ENCODE measurements at places on chromosomes 7 and 10.

DNA sequence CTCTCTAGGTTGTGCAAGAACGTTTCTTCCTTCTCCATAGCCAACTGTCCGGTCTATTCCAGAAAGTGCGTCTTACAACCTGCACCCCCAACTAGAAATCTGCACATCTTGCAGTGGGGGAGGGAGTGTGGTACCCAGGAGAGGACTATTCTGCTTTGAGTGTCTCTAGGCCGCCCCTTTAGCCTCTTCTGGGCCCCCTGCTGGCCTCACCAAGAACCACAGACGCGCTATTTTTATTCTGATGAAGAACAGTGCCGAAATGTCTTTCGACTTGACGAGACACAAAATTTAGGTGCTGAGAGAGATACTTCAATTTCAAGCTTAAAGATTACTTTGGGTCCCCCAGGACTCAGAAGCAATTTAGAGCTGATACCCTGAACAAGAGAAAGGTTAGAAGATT lies 1.0 kb downstream of the CNPY1 start:
- no peak for DNase-seq

GRCh38 chr7:123823898-123824753 lies 20.8 kb upstream of the HYAL4 start:
- no peak for DNase-seq

- DNase-seq = no peak
These were observed 35.5 kb downstream of the SCD start for GRCh38 chr10:100382553-100382952.

GRCh38 chr7:122686360-122686878 lies 12.5 kb downstream of the RNF133 start:
- no peak for DNase-seq

DNA sequence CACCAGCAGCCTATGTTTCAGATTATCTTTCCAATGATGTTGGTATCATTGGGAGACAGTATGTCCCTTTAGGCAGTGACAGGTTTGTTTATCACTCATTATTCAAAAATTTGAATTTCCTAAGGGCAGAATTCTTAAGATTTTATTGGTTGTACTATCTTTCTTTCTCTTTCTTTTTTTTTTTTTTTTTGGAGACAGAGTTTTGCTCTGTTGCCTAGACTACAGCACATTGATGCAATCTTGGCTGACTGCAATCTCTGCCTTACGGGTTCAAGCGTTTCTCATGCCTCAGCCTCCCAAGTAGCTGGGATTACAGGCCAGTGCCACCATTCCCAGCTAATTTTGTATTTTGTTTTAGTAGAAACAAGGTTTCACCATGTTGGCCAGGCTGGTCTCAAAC lies 111.2 kb downstream of the PON1 start:
- no peak for DNase-seq

- no peak for DNase-seq
These were observed 4.5 kb downstream of the GRK5 start for GRCh38 chr10:119211625-119212441.

DNA sequence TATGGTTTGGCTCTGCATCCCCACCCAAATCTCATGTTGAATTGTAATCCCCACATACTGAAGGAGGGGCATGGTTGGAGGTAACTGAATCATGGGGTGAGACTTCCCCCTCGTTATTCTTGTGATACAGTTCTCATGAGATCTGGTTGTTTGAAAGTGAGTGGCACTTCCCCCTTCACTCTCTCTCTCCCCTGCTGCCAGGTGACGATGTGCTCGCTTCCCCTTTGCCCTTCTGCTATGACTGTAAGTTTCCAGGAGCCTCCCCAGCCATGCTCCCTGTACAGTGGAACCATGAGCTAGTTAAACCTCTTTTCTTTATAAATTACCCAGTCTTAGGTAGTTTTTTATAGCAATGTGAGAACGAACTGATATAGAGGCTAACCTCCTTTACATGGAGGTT lies 16.6 kb downstream of the PLPP4 start:
- no peak for DNase-seq

DNA sequence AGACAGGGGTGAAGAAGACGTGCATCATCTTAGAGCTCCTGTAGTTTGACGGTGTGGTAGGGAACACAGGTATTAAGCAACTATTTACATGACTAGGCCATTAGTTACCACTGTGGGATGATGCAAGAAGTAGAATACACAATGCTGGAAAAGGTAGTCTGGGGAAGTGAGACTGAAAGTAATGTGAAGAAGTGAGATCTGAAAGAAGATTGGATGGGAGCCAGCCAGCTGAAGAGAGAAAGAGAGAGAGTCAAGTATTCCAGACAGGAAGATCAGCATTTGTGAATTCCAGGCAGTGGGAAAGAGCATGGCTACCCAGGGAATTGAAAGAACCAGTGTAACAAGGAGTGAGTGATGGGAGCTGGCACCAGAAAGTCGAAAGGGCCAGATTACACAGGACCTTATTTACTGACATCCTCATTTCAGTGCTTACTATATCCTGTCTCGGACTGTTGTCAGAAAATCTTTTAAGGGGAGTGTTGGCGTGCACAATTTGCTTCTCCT lies 4.0 kb upstream of the CFAP58 start:
- DNase-seq = no peak

- DNase-seq = no peak
These were observed 6.5 kb upstream of the TSPAN14 start for GRCh38 chr10:80447436-80448190.
